ENCODE measurements at places on chromosomes 12 and 14. TPM values are rescaled to one million over a fixed set of nuclear protein-coding genes. Genes with fewer than 3 reads are reported as not detected.

SSPN gene
- total RNA-seq: 0.55 TPM

NKX2-1 gene
- total RNA-seq: not detected

GALNT9 gene
- not detected for total RNA-seq

SOCS4 gene
- 29.6 TPM for total RNA-seq

BMP4 gene
- not detected for total RNA-seq

GDF11 gene
- 1.0 TPM for total RNA-seq

CMA1 gene
- not detected for total RNA-seq

RNASE2 gene
- not detected for total RNA-seq

RNF31 gene
- total RNA-seq: 32.0 TPM

ANKRD33 gene
- total RNA-seq: not detected

AKAP6 gene
- 0.92 TPM for total RNA-seq

CYP27B1 gene
- 5.4 TPM for total RNA-seq

TPH2 gene
- total RNA-seq: not detected

GPD1 gene
- not detected for total RNA-seq

ESR2 gene
- 0.07 TPM for total RNA-seq

PRPH gene
- 3.4 TPM for total RNA-seq

AMHR2 gene
- 0.15 TPM for total RNA-seq

ZNF10 gene
- total RNA-seq: 5.3 TPM

PIWIL1 gene
- total RNA-seq: not detected

CRY1 gene
- 45.7 TPM for total RNA-seq

TBC1D30 gene
- total RNA-seq: 6.6 TPM

CEP170B gene
- 9.5 TPM for total RNA-seq

GPR84 gene
- not detected for total RNA-seq

NFATC4 gene
- total RNA-seq: 23.6 TPM

RAPGEF3 gene
- 7.6 TPM for total RNA-seq

LRP1-AS gene
- total RNA-seq: not detected

SERPINA5 gene
- total RNA-seq: not detected

TMEM30B gene
- total RNA-seq: not detected

SLC10A1 gene
- 0.17 TPM for total RNA-seq

PTCSC3 gene
- not detected for total RNA-seq

KRT7 gene
- 23.1 TPM for total RNA-seq

ERBB3 gene
- total RNA-seq: 1.1 TPM

SLCO1B1 gene
- not detected for total RNA-seq

PDZRN4 gene
- total RNA-seq: not detected

DEGS2 gene
- total RNA-seq: not detected

KERA gene
- not detected for total RNA-seq

EFS gene
- total RNA-seq: 0.05 TPM

TPPP2 gene
- not detected for total RNA-seq

NDUFB1 gene
- total RNA-seq: 411 TPM

ZC3H14 gene
- 93.1 TPM for total RNA-seq

ASCL1 gene
- not detected for total RNA-seq

SLC6A15 gene
- 90.1 TPM for total RNA-seq

RFLNA gene
- not detected for total RNA-seq

GPR132 gene
- total RNA-seq: not detected

MDGA2 gene
- total RNA-seq: 0.42 TPM
